ENCODE measurements at places on chromosomes 1 and 21.
A peak's percentile ranks its signal among the peaks of the same experiment; 100 is the strongest.

GRCh38 chr1:60427194-60427593, 353.6 kb upstream of the C1orf87 start:
- no peak for DNase-seq

DNA sequence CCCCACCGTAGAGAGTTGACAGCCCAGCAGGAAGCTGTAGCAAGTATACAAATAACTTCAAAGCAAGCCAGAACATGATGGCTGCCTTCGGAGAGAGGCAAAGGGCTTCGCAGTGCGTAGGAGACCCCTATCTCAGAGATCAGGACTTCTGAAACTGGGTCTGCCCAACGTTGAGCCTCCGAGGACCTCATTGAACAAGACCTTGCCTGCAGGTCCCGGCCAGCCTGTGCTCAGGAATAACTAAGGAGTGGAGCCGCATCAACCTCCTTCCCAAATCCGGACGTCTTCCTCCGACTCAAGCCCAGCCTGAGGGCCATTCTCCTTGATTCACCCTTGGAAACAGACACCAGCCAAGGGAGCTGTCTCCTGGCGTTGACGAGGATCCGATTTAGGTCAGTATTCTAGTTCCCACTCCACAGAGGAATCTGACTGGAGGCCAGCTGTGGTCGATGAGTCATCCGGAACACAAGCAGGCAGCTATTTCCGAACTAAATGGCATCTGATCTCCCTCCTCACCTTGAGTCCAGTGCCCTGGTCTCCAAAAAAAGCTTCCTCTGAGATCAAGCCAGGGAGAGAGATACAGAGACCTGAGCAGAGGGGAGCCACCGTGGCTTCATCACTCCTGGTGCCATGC, 166.5 kb upstream of the COA6 start:
- no peak for DNase-seq

- no peak for DNase-seq
These were observed 4.8 kb downstream of the FAM3B start for GRCh38 chr21:41321211-41321907.

GRCh38 chr1:94642617-94643321, 101.2 kb upstream of the F3 start:
- no peak for DNase-seq

GRCh38 chr1:167819849-167820683, 93.9 kb downstream of the ADCY10 start:
- peak; percentile 80 for DNase-seq

DNA sequence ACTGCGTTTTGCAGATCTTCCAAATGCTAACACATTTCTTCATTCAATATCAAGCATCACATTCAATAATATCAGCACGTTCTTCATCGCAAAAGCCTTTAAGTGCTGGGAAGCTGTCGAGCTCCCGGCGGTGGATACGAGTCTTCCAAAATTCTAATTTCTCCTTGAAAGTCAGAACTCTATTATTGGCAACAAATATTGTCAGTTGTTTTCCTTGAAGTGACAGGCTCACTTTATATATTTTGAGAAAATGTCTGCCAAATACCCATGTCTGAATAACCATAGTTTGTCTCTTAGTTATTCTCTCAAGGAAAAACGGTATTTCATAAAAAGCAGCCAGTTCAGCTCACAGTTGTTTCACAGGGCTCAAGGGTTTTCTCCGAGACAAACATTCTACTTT, 226.2 kb upstream of the C1orf174 start:
- no peak for DNase-seq

DNA sequence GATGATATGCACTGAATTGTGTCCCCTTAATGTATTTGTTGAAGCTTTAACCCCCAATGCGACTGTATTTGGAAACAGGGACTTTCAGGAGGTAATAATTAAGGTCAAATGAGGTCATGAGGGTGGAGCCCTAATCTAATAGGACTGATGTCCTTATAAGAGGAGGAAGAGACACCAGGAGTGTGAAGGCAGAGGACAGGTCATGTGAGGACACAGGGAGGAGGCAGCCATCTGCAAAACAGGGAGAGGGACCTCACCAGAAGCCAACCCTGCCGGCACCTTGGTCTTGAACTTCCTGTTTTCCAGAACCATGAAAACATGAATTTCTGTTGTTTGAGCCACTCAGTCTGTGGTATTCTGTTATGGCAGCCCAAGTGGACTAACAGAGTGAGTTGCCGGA, 15.3 kb downstream of the SYF2 start:
- DNase-seq, result no peak

DNA sequence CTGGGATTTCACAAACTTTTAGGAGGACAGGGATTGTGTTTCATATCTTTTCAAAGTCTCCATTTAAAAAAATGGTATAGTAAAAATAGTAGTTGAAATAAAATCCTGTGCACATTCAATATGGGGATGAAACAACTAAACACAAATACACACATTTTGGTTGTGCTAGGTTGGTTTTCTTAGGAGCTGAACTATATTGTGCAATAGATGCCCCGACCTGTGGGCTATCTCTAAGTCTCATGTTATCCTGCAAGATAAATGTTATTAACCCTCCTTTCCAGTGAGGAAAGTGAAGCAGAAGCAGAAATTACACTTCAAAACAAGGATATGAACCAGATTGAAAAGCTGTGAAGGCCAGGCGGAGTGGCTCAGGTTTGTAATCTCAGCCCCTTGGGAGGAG, 1.3 kb upstream of the PLD5 start:
- no peak for DNase-seq

DNA sequence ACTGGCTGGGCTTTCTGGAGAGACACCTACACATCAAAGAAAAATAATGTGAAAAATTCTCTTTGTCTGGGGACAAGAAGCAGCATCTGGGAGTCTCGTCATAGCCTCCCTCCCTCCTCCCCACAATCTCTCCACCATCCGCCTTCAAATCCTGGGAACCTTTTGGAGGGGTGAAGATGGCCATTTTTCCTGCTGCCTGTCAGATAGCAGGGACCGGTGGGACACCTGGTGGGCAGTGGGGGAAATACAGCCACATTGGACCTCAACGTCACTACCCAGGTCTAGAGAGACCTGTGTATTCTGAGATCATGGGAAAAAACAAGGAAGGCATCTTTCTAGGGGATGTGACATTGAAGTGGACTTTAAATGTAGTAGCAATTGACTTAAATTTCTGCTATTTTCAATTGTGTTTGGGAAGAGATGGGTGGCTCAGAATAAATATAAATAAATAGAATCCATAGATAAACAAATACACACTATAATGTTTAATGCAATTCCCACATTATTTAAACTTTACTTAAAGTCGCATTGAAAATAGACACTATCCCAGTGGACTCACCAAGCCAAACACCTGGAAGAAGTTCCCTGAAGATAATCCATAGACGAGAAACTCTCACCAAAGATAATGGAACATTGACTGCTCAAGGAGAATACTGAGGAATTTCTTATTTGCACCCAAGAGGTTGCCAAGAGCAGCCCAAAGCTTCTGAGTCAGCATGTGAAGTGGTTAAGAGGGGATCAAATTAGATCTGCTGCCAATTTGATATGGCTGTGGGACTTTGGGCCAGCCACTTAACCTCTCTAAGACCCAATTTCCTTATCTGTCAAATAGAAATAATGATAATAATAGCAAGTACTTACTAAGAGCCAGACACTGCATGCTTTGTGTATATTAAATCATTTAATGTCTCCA, 147.6 kb upstream of the CAMK1G start:
- DNase-seq, result peak; percentile 58

DNA sequence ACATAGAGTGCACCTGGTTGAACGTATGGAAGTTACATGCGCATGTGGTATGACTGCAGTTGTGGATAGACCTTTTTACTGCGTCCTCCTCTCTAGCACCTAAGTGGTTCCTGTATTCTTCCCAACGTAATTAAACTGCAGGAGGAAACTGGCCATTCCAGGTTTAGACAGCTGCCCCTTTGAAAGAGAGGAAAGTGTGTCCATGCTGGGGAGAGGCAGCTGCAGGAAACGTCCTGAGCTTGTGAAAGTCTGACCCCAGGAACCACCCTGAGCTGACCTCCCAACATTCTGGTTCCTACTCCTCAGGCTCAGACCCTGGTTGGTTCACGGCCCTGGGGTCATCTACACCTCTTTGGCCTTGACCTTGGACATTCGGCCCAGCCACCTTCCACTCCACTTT, 309.3 kb downstream of the DISC1 start:
- no peak for DNase-seq

GRCh38 chr21:33157303-33157702, 72.4 kb upstream of the IFNAR2 start:
- no peak for DNase-seq

DNA sequence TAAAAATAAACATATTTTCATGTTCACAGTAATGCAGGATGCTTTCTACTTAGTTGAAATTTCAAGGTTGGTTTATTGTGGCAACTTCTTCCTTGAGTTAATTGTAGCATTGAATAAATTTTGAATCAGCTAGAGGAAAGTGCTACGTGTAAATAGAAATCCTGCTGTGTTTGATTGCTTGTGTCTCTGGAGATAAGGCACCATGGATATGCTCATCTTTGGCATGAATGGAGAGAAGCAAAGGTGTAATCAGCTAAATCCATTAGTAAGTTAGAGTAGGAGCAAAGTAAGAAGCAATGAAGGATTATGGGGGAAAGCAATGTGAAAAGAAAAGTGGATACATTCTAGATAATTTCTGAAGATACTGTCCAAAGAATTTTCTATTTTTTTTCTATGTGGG, 331.1 kb downstream of the PTPRC start:
- DNase-seq, result no peak

- DNase-seq, result no peak
These were observed 62.6 kb downstream of the CASQ2 start for GRCh38 chr1:115705963-115706362.

- DNase-seq, result peak; percentile 60
These were observed 53.8 kb downstream of the PRDM2 start for GRCh38 chr1:13753636-13754402.

- no peak for DNase-seq
These were observed 50.2 kb downstream of the PCNX2 start for GRCh38 chr1:233245191-233245765.

- DNase-seq, result no peak
These were observed 27.0 kb upstream of the TIAM1 start for GRCh38 chr21:31370893-31371544.

DNA sequence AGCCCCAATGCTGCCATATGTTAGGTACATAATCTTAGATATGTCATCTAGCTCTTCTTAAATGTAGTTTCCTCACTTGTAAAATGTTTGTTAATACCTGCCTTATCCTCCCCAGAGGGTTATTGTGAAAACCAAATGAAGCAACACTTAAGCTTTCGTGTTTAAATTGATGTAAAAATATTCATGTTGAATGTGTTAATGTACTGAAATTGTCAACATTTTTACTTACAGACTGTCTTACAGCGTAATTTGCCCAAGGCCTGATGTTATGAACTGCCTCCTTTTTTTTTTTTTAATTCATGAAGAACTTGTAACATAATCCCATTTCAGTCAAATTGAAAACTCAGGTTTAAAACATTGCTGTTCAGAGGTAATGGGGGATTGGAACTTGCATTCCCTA, 25.6 kb upstream of the ENAH start:
- no peak for DNase-seq

DNA sequence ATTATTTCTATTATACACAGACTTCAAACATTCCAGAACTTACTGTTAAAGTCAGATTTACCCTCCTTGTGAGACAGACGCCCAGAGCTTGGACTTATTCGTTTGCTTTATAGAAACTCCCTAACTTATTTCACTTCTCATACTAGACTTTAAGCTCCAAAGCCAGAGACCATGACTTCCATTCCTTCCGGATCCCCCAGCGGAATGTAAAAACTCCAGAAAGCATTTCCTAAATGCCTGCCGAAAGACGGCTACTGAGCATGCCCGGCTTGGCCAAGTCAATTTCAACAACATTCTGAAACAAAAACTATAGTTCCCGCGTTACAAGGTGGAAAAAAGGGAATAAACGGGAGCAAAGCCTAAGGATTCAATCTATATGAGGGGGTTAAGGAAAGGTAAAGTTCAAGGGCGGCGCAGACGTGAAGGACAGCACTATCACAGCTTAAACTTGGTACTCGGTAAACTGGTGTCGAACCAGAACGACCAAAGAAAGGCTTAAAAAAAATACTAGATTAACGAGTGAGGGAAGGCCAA, 1.1 kb downstream of the USP48 start:
- DNase-seq, result no peak

GRCh38 chr1:201751872-201752271, 77.1 kb upstream of the IPO9 start:
- no peak for DNase-seq

- DNase-seq, result no peak
These were observed 352.5 kb upstream of the VAMP3 start for GRCh38 chr1:7418442-7419080.

- no peak for DNase-seq
These were observed 451.7 kb downstream of the SIPA1L2 start for GRCh38 chr1:232178191-232178590.

DNA sequence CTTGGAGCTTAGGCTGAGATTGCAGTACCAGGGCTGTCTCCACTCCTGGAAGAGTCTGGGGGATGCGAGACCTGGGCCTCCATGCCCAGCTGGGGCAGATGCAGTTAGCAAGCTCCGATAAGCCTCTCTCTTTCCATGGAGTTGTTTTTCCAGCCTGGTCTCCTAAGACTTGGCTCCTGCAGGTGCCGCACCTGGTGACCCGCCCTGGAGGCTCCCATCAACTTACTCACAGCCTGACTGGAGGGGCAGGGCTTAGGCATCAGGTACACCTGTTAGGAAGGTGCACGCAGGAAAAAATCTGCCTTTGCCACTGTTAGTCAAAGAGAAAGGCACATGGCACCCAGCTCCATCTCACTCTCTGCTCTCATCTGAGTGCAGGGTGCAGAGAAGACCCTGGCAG, 198.1 kb upstream of the TMEM51 start:
- DNase-seq, result no peak

DNA sequence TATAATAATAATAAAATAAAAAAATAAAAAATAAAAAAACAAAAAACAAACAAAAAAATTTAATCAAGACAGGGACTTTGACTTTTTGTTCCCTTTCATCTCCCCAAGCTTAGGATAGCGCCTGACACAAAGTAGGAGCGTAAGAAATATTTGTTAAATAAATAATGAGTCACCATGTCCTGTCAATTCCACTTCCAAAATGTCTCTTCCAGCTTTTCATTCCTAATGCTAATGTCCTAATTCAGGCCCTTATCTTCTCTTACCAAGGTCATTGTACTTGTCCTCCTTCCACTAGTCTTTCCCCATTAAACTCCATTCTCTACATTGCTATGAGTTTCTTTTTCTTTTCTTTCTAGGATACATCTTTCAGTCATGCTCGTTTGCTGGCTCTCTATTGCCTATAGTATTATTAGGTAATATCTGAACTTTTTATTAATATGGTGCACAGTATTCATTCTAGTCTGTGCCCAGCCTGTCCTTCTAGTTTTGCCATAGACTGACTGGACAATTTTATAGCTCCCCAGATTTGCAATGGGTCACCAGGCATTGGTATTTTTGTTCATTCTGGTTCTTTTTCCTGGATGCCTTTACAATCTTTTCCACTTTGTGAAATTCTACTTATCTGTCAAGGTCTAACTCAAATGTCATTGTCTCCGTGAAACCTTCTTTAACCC, 11.4 kb downstream of the NEXN start:
- DNase-seq, result no peak

DNA sequence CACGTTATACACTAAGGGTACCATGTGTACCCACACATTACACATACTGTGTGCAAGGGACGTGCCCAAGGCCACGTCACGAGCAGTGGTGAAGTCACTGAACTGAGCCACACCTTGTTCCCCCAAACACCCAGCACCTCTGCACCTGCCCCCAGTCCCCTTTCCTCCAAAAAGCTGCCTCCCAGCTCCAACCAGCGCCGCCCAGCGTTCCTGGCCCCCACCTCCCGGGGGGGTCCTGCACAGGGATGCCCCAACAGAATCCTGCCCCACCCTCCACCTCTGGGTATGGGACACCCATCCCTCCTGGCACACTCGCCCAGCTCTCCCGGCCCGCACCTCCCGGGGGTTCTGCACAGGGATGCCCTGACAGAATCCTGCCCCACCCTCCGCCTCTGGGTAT, 54.1 kb downstream of the CHD5 start:
- DNase-seq, result no peak

Measured in GM20000 (cell line).